ENCODE measurements at places on chromosomes 1 and 21.
A peak's percentile ranks its signal among the peaks of the same experiment; 100 is the strongest.

DNA sequence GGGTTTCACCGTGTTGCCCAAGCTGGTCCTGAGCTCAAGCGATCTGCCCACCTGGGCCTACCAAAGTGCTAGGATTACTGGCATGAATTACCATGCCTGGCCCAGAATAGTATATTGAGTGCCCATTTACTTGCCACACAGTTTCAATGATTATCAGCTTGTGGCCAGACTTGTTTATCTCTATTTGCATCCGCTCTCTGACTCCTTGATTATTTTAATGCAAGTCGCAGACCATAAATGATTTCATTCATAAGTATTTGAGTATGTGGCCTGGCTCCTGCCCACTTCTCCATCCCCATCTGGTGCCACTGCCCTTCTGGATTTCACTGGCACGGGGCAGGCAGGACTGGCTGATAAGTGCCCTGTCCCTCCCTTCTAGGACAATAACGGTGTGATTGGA lies 18.2 kb upstream of the TRNAU1AP start:
- peak; percentile 3 for DNase-seq

GRCh38 chr1:111656086-111657017 lies 36.8 kb downstream of the RAP1A start:
- DNase-seq, result peak; percentile 15

DNA sequence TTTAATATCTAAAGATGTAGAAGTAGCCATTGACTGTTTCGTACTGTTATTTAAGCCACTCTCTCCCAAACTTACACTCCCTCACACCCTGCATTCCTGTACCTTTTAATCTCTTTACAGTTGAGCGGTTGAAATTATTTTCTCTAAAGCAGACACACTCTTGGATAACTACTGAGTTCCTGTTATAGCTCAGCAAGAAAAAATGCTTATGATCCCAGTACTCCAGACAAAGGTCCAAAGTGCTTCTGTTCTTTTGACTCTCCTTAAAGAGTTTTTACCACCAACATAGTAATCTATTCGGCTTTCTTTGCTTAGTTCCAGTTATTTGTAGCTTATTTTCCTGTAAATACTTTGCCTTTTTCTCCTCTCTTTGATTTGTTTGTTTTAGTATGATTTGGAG lies 100.1 kb downstream of the ATF6 start:
- DNase-seq, result no peak

- DNase-seq, result no peak
These were observed 61.0 kb downstream of the TOR3A start for GRCh38 chr1:179142889-179143299.

- DNase-seq, result no peak
These were observed 35.9 kb upstream of the PTGFRN start for GRCh38 chr1:116873680-116874271.
